ENCODE measurements at places on chromosomes 5 and 9.

DNA sequence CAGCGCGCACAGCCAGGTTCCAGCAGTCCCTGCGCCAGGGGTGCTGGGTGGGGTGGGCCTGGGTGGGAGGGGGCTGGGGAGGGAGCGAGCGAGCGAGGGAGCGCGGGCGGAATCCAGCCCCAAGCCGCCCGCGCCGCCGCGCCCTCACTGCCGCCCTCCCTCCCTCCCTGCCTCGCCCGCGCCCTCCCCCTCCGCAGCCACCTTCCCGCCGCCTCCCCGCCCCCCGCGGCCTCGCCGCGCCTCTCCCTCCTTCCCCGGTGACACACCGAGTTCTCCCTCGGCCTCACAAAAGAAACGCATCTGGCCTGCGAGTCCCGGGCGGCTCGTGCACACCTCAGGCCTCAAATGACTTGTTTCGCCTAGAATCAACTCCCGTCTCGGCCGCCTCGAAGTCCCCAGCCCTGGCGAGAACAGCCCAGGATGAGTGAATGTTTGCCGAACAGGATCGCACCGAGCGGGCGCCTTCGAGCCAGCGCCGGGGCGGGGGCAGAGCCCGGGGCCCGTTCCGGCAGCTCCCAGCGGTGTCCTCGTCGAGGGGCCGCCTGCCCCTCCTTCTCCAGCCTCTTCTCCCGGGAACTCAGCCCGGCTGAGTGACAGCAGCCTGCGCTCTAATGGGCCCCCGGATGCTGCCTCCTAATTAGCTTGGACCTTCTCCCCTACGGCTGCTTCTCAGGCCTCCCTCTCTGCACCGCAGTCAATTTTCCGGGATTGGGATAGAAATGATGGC lies 371 bp upstream of the PITX1 start:
- DNase-seq: peak; percentile 26

DNA sequence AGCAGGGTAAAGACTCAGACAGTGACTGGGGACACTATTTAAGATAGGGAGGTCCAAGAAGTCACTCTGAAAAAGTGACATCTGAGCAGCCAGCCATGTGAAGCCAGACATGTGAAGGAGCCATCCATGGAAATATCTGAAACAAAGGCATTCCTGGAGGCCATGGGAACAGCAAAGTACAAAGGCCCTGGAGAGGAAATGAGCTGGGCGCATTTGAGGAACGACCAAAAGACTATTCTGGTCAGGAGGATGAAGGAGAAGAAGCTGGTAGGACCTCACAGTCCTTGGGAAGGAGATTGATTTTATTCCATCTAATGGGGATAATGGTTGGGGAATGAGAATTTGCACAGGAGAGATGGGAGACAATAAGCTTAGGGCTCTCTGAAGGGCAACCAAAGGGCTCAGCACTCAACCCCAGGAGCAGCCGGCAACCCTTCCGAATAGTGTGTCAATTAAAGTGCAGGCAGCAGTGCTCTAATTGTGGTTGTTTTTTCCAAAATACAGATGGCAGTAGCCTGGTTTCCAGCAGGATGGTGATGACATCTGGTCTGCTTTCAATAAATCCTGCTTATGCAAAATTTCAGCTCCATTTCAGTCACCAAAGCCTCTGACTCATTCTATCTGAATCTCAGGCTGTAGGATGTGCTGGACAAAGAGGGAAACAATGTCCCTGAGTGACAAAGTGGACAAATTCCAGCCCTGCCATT lies 26.7 kb downstream of the FOXI1 start:
- DNase-seq: no peak

GRCh38 chr5:135635451-135635850 lies 56.7 kb upstream of the CXCL14 start:
- no peak for DNase-seq

GRCh38 chr9:32411753-32412152 lies 27.3 kb downstream of the ACO1 start:
- no peak for DNase-seq

DNA sequence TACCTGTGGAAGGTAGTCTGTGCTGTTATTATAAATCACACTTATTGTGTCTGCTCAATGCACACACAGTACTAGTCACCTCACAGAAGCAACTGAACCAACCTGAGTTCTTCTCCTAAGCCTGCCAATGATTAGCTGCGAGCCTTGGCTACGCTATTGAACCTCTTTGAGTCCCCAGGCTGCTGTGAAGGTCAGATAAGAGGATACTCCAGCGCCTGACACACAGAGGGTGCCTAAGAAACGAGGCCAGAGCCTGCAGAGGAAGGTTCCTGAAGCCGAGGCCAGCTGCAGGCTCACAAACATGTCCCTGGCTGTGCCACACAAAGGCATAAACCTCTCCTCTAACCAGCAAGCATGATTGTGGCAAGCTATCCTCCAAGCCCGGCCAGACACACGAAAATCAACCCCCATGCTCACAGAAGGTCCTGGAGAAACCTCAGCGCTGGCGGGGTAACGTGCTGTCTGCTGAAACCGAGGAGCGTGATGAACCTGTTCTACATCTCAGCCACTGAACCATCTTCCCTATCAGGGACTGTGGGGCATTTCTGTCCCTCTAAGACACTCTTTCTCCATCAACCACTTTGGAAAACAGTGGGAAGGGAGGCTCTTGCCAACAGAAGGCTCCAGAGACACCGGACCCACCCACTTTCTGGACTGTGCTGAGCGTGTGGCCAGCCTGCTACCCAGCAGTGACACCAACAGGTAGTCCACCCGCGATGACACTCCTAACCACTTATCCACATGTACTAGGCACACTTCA lies 53.2 kb upstream of the SLC25A51 start:
- no peak for DNase-seq

GRCh38 chr9:92763721-92764380 lies 782 bp downstream of the BICD2 start:
- DNase-seq: no peak

DNA sequence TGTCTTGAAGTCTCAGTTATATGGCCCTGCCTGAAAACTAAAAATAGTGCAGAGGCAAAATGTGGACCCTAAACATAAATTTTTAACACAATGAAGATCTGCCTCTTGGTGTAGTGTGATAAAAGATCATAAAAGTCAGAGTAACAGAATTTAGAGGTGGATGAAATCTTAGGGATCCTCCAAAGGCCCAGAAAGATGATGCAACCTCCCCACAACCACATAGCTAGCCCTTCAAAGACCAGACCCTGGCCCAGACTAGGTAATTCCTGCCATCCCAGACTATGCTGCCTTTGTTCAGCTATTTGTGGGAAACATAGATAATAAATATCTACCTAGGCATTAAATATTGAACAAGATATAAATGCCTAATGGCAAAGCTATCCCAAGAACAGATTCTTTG lies 15.3 kb downstream of the KLF9 start:
- DNase-seq: no peak

All from NCI-H1092 (cell line).